HCEC 1CT (cell line): ENCODE measurements at places on chromosomes 2 and 18.

GRCh38 chr2:108579623-108580022 lies 45.4 kb downstream of the LIMS1 start:
- DNase-seq, result peak; percentile 74

DNA sequence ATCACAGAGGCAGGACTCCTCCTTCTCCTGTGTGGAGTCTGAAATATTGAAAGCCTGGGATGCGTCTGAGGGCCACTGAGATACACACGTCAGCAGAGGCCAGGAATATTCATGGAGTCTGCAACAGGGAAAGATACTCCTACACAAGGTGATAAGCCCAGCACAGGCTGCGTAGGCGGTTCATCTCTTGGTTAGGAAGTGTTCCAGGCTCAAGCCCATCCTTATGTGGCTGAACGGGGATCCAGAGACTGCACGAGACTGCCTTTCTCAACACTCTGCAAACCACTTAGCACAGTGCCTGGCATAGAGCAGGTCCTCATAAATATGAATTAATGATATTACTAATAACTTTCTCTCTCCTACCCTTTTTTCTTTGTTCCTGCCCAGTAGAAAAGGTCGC lies 29.2 kb upstream of the AGPS start:
- DNase-seq, result no peak

DNA sequence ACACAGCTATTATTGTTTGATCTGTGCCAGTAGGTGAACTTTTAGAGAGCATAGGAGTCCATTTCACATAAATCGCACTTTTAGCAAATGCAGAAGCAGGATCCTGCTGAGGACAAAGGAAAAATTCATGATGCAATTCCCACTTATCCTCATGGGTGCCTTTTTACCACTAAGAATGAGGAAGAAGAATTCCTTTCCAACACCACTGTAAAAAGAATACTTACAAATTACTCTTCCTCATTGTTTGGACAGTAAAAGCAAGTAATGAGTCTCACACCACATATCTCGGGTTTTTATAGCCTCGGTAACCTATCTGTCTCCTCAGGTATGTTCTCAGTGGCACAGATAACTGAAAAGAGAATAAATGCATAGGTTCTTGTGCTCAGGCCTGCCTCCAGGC lies 238.5 kb downstream of the MTX2 start:
- DNase-seq, result no peak

- no peak for DNase-seq
These were observed 291.5 kb downstream of the TDRD15 start for GRCh38 chr2:21415234-21415633.

GRCh38 chr2:190891372-190891771 lies 10.8 kb downstream of the GLS start:
- DNase-seq, result no peak

- no peak for DNase-seq
These were observed 1.6 kb downstream of the INHBB start for GRCh38 chr2:120347396-120348060.

DNA sequence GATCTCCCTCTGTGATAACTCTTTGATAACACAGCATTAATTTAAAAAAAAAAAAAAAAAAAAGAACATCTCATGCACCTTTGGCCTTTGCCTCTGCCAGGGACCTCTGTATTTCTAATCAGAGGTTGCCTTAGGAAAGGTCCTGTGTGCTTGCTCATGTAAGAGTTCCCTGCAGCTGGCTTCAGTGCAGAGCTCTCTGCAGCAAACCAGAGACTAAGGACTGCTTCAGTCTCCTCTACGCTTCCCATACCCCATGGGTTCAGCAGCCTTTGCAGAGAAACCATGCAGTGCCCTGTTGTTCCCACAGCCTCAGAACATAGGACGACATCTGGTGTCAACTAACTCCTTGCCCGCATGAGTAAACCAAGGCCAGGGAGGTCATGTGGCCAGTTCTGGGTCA lies 236.6 kb upstream of the KLHL29 start:
- DNase-seq, result no peak

- peak; percentile 95 for DNase-seq
These were observed 161.6 kb downstream of the NEDD4L start for GRCh38 chr18:58205443-58206160.

DNA sequence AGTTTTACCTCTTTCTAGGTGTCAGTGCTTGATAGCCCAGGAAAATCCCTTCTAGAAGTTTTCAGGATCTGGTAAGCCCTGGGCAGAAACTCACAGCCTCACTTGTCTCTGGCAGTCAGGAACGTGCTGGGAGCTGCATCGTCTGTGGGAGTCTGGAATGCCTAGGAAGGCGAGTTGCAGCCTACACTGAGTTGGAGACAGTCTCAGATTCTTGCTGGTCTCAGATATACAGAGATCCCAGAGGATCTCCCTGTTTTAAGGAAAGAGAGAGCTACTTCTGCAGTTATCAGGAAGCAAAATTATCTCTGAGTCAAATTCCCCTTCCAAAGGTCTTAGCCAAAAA lies 104.4 kb upstream of the CDC42EP3 start:
- peak; percentile 77 for DNase-seq

DNA sequence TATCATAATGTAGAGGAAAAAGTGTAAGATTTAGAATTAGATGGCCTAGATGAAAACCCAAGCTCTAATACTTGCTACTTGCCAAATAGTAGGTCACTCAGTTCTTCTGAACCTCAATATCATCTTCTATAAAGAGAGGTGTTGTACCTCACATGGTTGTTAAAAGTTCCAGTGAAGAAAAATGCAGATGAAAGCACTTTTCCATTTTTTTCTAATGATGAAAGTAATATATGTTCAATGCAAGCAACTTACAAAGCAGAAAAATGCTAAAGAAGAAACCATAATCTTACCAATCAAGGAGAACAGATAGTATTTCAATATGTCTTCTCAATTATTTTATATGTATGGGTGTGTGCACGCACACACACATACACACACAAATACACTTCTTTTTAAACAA lies 52.7 kb upstream of the TMEM17 start:
- DNase-seq, result no peak

DNA sequence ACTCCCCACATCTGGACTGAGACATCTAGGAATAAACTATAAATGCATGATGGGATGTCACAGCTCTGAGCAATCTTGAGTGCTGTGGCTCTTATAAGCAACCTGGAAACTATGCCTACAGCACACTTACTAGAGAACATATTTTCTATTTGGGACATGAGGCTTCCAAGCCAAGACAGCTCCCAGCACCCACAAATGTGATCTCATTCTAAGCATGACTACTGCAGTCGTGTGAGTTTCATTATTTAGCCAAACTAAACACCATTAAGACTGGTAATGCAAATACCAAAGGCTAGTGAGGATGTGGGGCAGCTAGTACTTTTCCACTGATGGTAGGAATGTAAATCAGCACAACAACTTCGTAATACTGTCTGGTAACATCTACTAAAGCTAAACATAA lies 72.5 kb downstream of the RTTN start:
- DNase-seq, result peak; percentile 97

- no peak for DNase-seq
These were observed 181.9 kb upstream of the DLGAP1 start for GRCh38 chr18:4636967-4637366.
